ENCODE measurements at places on chromosomes 4 and X. TPM values are rescaled to one million over a fixed set of nuclear protein-coding genes. Genes with fewer than 3 reads are reported as not detected.
A peak's percentile ranks its signal among the peaks of the same experiment; 100 is the strongest.

Gene NAP1L3
- 11.0 TPM for total RNA-seq

Gene PLAC8
- total RNA-seq = not detected

Gene ENPEP
- total RNA-seq = 0.11 TPM

Gene STS
- total RNA-seq = 13.6 TPM

Gene P2RY10
- not detected for total RNA-seq

Gene FATE1
- total RNA-seq = not detected

Gene VCX3B
- total RNA-seq = not detected

DNA sequence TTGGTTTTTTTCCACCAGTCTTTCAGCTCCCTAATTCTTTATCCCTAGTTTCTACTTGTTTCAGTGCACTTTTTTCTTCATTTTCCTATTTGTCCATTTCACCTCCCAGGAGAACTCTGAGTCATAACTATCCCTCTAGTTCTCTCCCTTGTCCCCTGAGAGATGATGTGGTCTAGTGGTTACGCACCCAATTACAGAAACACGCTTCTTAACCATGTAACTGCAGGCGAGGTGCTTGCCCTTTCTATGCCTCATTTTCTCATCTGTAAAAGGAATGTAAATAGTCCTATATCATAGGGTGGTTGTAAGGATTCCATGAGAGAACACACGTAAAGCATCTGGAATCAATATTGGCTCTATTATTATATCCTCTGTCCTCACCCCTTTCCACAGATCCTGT is 8.8 kb upstream of the GRPR start:
- no peak overlapping the region for H3K4me3 ChIP-seq
- DNase-seq = peak; percentile 87
- no peaks in the 10 kb centered on the region for H3K36me3 ChIP-seq
- peaks cover 4% of the 10 kb centered on the region for H3K27me3 ChIP-seq
- H3K27ac ChIP-seq = no peak overlapping the region

GRCh38 chrX:107894038-107894437 is 68.4 kb downstream of the MID2 start:
- H3K4me1 ChIP-seq = no peaks in the 10 kb centered on the region
- no peak overlapping the region for H3K27ac ChIP-seq
- H3K4me3 ChIP-seq = no peak overlapping the region
- DNase-seq = peak; percentile 37
- no peaks in the 10 kb centered on the region for H3K36me3 ChIP-seq
- no peaks in the 10 kb centered on the region for H3K27me3 ChIP-seq

DNA sequence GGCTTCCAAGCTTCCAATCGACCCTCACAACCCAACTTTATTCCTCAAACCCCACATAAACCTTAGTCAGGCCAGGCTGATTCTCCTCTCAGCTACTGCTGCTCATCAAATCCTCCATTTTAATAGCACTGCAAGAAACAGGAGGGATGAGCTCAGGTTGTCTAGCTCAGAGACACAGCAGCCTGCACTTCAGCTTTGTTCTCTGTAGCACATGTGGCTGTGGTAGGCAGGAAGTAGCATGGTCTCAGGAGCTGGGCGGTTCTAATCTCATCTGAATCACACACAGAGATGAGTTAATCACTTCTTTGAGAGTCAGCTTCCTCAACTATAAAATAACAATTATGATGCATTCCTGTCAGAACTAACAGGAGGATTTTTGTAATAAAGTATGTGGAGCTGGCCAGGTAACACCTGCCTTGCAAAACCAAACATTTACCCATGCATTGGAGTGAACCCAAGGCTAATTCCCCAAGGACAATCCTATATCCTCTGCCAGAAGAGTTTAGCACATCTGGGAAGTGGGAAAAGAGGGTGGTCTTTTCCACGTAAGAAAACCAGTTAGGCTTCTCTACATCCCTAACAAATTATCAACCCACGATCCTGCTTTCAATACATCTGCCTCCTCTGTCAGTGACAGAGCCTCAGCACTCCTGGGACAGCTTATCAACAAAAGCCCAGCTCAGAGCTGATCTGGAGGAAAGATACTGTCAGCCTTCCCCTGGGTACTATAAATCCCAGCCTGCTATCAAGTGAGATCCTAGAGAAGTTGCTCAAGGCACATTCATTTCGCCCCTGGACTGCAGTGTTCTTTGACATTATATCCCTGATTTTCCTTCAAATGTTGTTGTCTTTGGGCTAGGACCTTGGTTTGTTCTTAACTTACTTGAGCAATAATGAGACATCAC is 32.8 kb downstream of the ELOVL6 start:
- DNase-seq = peak; percentile 89
- peaks cover 36% of the 10 kb centered on the region for H3K4me1 ChIP-seq
- H3K4me3 ChIP-seq = no peak overlapping the region
- no peaks in the 10 kb centered on the region for H3K36me3 ChIP-seq

DNA sequence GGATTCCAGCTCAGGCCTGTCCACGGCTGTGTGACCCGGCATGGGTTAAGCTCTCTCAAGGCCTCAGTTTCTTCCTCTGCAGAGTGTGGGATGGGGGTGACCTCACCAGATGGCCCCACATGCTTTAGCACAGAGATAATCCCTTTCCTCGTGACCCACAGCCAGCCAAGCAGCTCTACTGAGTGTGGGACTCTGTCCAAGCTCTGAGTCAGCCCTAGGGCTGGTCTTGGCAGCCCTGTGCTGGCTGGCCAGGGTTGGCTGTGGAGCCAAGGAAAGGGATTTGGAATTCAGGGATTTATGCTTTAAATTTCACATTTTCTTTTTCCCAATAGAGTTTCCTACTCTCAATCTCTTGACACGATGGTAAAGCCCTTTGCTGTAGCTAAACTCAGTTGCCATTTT is 19.7 kb upstream of the SPON2 start:
- H3K27ac ChIP-seq = peak overlapping the region; percentile 82
- no peaks in the 10 kb centered on the region for H3K36me3 ChIP-seq

DNA sequence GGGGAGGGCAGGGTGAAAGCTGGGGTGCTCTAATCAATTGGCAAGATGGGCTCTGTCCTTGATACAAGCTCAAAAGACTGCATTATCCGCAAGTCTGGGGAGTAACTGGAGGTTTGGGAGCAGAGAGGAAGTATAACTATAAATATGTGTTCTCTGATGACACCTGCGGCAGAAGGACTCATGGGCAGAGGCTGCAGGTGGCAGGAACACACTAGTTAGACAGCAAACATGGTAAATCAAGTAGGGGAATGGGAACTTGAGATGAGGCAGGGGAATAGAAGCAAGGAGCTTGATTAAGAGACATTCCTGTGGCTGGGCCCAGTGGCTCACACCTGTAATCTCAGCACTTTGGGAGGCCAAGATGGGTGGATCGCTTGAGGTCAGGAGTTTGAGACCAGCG is 30.3 kb downstream of the SH3KBP1 start:
- H3K27me3 ChIP-seq = no peaks in the 10 kb centered on the region
- no peak overlapping the region for H3K27ac ChIP-seq
- H3K4me3 ChIP-seq = no peak overlapping the region
- H3K36me3 ChIP-seq = no peaks in the 10 kb centered on the region
- no peak for DNase-seq
- H3K4me1 ChIP-seq = peaks cover 13% of the 10 kb centered on the region

- no peak overlapping the region for H3K27ac ChIP-seq
- no peaks in the 10 kb centered on the region for H3K27me3 ChIP-seq
- H3K4me1 ChIP-seq = peaks cover 9% of the 10 kb centered on the region
- no peaks in the 10 kb centered on the region for H3K36me3 ChIP-seq
- DNase-seq = peak; percentile 35
- no peak overlapping the region for H3K4me3 ChIP-seq
Measured at GRCh38 chr4:145868637-145869409, 69.8 kb downstream of the ZNF827 start.

DNA sequence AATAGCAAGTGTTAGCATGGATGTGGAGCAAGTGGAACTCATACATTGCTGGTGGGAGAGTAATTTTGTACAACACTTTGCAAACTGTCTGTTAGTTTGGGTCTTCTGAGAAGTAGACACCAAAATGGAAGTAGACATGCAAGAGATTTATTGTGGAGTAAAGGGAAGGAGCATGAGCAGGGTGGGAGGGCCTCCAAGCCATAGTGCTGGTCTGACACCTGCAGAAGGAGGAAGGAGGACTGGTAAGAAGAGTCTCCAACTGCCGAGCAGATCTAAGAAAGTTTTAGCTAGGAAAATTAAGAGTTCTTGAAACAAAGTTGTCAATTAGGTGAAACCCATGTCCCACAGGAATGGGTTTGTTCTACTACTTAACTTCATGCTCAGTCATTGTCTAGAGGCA is 64.0 kb upstream of the DDIT4L start:
- no peaks in the 10 kb centered on the region for H3K36me3 ChIP-seq
- H3K27ac ChIP-seq = no peak overlapping the region
- H3K4me3 ChIP-seq = no peak overlapping the region
- H3K4me1 ChIP-seq = no peaks in the 10 kb centered on the region

DNA sequence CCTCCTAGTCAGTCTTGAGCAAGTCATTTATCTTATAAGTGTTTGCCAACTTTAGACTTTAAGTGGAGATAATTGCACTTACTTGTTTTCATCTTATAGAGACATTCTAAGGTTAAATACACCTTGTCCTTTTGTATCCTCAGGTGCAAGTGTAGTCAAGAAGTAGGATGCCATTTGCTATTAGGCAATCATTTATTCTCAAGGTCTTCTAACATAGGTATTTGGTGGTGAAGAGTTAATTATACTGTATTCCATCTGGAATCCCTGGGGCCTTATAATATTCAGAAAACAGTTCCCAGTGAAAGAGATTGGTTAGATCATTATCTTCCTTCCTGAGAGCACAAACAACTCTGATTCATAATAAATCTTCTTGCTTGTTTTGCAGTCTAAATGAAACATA is 23.7 kb downstream of the SULT1E1 start:
- DNase-seq = no peak
- peaks cover 10% of the 10 kb centered on the region for H3K27me3 ChIP-seq
- no peak overlapping the region for H3K4me3 ChIP-seq

GRCh38 chr4:37885496-37885895 is 5.4 kb upstream of the TBC1D1 start:
- no peaks in the 10 kb centered on the region for H3K36me3 ChIP-seq
- H3K4me3 ChIP-seq = no peak overlapping the region
- DNase-seq = no peak
- H3K27ac ChIP-seq = no peak overlapping the region
- peaks cover 32% of the 10 kb centered on the region for H3K27me3 ChIP-seq

DNA sequence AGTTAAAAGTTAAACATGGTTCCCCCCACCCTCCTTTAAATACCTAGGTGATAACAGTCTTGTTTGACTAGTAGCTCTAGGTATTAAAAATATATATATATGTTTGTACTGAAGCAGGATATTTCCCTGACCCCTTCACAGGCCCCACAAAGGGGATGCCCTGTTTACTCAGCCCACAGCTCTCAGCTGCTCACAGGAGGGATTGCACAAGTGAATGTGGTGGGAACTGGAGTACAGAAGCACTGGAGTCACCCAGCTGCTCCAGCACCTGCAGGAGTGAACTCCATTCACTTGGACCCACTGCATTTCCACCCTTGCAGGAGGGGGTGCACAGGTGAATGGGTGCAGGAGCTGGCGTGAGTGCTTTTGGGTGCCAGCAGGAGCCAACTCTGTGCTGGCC is 99.3 kb upstream of the TLR3 start:
- no peak overlapping the region for H3K4me3 ChIP-seq
- H3K4me1 ChIP-seq = no peaks in the 10 kb centered on the region
- H3K27ac ChIP-seq = no peak overlapping the region
- no peaks in the 10 kb centered on the region for H3K27me3 ChIP-seq
- DNase-seq = no peak

DNA sequence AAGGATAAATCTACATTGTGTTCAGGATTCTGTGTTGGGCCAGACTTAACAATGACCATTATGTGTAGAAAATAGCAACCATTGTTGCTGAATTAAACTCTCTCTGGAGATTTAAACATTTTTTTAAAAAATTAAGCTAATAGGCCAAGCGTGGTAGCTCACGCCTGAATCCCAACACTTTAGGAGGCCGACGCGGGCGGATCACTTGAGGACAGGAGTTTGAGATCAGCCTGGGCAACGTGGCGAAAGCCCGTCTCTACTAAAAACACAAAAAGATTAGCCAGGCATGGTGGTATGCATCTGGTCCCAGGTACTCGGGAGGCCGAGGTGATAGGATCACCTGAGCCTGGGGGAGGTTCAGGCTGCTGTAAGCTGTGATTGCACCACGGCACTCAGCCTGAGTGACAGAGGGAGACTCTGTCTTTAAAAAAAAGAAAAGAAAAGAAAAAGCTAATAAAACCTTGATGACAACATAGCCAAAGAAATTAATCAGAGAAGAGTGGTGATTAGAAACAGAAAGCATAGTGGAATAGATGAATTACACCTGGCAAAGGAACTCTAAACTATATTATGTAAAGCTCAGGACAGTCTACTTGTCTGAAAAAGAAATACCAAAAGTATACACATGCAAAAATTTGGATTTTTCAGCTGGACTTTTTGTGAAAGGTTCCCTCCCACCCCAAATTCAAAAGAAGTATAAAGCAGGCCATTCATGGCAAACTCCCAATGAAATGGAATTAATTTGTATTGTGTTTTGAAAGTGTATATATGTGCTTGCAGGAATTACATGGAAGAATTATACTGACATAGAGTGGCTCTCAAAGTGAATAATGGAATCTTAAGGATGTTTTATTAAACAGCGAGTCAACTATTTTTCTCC is 21.9 kb downstream of the PLS3 start:
- peak overlapping the region; percentile 77 for H3K27ac ChIP-seq
- H3K27me3 ChIP-seq = no peaks in the 10 kb centered on the region
- H3K4me1 ChIP-seq = peaks cover 44% of the 10 kb centered on the region

- peak; percentile 85 for DNase-seq
- peak overlapping the region; percentile 95 for H3K27ac ChIP-seq
- no peaks in the 10 kb centered on the region for H3K27me3 ChIP-seq
- no peaks in the 10 kb centered on the region for H3K36me3 ChIP-seq
- peak overlapping the region; percentile 31 for H3K4me3 ChIP-seq
Measured at GRCh38 chr4:90317785-90318184, 190.6 kb downstream of the CCSER1 start.

DNA sequence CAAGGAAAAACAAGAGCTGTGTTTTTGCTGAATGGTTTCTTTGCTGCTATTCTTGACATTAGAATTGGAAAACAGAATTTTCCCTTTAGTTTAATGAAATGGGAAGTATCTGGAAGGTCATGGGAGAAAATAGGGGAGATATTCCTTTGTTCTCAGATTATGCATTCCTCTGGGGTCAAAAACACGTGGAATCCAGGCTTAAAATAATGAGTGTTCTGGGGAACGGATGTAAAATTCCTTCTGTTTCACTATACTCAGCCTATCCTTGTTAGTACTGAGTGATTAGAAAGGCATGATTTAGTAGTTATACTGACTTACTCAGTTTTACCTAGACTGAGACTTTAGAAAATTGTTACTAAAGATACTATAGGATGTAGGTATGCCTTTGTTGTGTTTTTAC is 107.3 kb downstream of the ARHGAP10 start:
- no peak for DNase-seq
- peaks cover 8% of the 10 kb centered on the region for H3K36me3 ChIP-seq
- no peak overlapping the region for H3K27ac ChIP-seq
- peaks cover 16% of the 10 kb centered on the region for H3K4me1 ChIP-seq
- no peaks in the 10 kb centered on the region for H3K27me3 ChIP-seq

DNA sequence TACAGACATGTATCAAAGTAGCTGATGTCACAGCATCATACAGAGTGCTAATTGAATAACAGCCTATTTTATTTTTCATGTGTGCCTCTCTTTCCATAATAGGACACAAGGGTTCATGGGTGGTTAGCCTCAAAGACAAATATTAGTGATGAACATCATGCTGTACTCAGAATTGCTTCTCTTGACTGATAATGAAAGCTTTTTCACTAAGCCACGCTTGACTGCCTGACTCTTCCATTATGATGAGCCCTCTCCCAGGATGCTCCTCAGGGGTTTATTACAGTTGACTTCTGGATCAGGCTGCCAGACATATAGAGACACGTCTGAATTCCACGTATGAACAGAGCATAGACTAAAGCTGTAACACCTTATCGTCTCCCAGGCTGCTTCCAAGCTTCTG is 2757.5 kb downstream of the PCDH7 start:
- H3K36me3 ChIP-seq = no peaks in the 10 kb centered on the region
- H3K4me3 ChIP-seq = no peak overlapping the region
- no peak for DNase-seq
